ENCODE measurements at places on chromosomes 4 and X.

GRCh38 chr4:23855912-23856605 is 33.8 kb downstream of the PPARGC1A start:
- no peak for DNase-seq

GRCh38 chrX:47366041-47366722 is 4.2 kb upstream of the ZNF157 start:
- peak; percentile 78 for DNase-seq

DNA sequence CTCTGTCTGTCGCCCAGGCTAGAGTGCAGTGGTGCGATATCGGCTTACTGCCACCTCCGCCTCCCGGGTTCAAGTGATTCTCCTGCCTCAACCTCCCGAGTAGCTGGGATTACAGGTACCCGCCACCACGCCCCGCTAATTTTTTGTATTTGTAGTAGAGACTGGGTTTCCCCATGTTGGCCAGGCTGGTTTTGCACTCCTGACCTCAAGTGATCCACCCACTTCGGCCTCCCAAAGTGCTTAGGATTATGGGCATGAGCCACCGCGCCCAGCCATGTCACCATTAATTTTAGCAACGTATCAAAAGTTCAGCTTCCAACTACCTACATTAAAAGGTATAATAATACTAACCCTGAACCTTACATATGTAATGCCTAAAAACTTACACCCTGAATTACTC is 940 bp upstream of the UTP3 start:
- peak; percentile 26 for DNase-seq

- DNase-seq: no peak
Observed at GRCh38 chr4:137432446-137433311, 99.6 kb downstream of the PCDH18 start.

- DNase-seq: no peak
Observed at GRCh38 chrX:82711457-82711856, 796.6 kb upstream of the POU3F4 start.

GRCh38 chr4:154908168-154908567 is 127.1 kb downstream of the RBM46 start:
- no peak for DNase-seq

DNA sequence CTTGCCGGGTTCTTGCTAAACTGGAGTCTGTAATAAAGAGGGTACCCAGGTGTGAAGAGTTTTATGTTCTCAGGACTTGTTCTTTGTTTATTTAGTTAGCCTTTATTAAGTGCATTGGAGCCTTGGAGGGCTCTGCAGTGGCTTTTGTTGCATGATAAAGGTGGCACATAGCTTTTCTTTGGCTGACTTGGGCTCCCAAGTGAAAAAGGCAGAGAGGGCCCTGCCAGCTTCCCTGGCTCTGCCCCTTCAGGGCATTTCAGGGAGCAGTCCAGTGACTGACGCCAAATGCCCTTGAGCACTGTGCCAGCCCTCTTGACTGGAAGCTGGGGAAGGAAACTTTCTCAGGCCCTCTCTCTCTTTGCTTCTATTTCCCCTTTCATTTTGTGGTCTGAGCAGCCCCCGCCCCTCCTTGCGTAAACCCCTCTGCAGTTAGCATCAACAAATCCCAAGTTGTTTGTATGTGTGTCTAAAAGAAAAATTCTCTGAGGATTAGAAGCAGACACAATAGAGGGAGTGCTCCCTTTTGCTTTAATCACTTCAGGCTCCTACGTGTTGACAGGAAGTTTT is 152.2 kb downstream of the NHS start:
- no peak for DNase-seq

GRCh38 chr4:108991551-108992328 is 228.9 kb upstream of the ETNPPL start:
- no peak for DNase-seq

Data from activated CD4-positive, alpha-beta T cell treated with anti-CD3 and anti-CD28 coated beads for 48 hours (primary cell).